ENCODE measurements at places on chromosomes 5 and 9. TPM values are rescaled to one million over a fixed set of nuclear protein-coding genes. Genes with fewer than 3 reads are reported as not detected.

- DNase-seq = no peak
Observed at GRCh38 chr5:155696362-155696761, 630.6 kb upstream of the SGCD start.

DNA sequence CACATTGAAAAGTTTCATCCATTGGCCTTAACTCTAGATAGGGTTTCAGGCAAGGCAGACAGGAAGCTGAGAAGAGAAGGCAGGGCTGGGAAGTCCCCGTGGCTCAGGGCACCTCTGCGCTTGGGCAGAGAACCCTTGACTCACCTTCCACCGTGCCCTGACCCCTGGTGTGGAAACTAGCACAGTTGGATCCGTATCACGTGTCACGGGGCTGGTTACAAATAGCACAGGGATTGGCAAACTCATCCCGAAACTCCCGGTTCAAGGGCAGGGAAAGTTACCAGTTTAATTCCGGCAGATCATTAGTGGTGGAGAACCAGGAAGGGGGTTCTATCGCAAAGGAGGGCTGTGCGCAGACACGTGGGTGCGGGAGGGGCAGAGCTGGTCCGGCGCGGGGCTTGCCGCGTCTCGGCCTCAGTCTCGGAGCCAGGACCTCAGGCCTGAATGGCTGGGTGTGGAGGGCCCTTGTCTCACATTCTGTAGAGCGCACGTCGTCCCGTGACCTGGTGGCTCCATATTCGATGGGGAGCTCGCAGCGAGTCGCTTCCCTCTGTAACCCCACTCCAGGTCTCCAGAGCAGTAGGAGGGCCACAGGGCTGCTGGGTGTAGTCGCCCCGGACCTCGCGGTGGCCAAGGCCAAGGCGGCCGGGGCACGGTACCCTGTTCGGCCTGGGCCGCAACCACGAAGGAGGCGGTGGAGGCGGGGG, 771 bp upstream of the TMEM171 start:
- peak; percentile 53 for DNase-seq

- no peak for DNase-seq
Observed at GRCh38 chr9:89690334-89690912, 85.6 kb downstream of the GADD45G start.

- peak; percentile 77 for DNase-seq
Observed at GRCh38 chr9:132538071-132538470, 44.3 kb upstream of the BARHL1 start.

DNA sequence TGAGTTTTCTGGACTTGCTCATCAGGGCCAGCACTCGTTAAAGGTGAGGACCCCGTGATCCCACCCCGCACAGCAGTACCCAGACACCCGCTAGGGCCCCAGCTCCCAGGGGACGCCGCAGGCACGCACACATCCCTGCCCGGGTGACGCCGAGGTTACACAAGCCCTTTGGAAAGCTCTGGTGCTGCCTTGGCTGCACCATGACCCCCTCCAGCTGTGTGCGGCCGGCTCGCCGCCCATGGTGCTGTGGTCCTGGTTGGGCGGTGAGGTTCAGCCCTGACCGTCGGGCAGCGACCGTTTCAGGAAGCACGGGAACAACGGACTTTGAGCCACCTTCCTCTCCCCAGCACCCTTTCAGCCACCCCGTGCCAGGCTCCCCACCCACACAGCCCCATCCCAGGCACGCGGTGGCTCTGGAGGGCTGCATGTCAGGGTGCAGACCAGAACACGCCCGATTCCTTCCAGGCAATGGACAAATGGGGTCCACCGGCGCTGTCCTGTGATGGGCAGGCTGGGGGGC, 7.5 kb upstream of the SLC12A7 start:
- peak; percentile 86 for DNase-seq

Gene POLE3
- 24.5 TPM for total RNA-seq

Gene IFNA2
- not detected for total RNA-seq
